ENCODE measurements at places on chromosomes 3 and 15. TPM values are rescaled to one million over a fixed set of nuclear protein-coding genes. Genes with fewer than 3 reads are reported as not detected.

The SQOR gene
- 22.6 TPM for polyA plus RNA-seq

DNA sequence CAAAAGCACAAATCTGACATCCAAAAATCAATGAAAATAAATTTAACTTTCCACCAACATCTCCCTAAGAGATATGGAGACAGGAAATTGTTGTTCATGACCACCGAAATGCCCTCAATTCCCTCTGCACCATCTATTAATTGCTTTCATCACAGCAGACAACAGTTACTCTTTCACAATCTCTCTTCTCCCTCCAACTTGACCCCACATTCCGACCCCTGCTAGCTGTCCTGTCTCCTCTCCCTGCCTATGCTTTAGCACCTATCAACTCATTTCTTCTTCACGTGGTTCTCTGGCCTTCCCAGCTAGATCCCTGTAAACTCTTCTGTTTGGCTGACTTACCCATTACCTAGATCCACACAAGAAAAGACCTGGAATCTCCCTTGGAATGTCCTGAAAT is 173.9 kb upstream of the ADAMTS9 start:
- DNase-seq, result no peak

- no peak for DNase-seq
These were observed 170.7 kb downstream of the OCA2 start for GRCh38 chr15:27928386-27928785.

GRCh38 chr3:134460965-134461364 is 24.8 kb downstream of the ANAPC13 start:
- no peak for DNase-seq

- DNase-seq, result no peak
These were observed 228.9 kb downstream of the FEZF2 start for GRCh38 chr3:62144482-62144881.

DNA sequence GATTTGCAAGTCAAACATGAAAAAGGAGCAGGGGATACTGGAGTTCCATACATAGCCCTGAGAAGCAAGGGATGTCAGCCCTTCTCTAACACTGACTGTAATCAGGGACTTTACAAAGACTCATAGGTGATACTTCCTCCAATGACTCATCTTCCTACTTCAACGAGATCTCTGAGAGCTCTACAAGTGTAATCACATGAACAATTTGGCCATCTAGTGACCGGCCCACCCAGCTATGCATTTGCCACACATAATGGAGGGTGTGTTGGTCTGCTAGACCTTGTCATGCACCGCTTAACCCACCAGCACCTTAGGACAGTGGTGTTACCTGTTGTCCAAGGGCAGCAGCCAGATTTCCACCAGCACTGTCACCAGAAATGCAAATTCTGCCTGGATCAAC is 75.3 kb downstream of the NCEH1 start:
- no peak for DNase-seq
